Mucosa of descending colon (tissue), 3 donors: ENCODE measurements at places on chromosomes 5 and 9. TPM values are rescaled to one million over a fixed set of nuclear protein-coding genes. Genes with fewer than 3 reads are reported as not detected.

DNA sequence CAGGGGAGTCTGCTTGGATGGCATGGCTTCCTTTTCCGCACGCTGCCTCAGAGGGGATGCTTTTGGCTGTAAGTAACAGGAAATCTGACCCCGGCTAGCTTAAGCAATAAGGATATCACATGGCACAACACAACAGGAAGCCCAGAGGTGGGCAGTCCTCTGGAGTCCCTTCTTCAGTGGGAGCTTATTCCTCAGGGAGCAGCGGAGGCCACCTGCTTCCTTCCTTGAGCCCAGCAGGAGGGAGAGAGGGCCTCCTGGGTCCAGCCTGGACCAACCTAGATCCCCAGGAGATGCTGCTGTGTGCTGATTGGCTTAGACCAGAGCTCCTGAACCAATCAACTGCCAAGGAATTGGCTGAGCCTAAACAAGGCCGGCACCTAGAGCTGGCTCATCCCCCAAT is 66.3 kb downstream of the C9orf50 start:
- no peak for DNase-seq

DNA sequence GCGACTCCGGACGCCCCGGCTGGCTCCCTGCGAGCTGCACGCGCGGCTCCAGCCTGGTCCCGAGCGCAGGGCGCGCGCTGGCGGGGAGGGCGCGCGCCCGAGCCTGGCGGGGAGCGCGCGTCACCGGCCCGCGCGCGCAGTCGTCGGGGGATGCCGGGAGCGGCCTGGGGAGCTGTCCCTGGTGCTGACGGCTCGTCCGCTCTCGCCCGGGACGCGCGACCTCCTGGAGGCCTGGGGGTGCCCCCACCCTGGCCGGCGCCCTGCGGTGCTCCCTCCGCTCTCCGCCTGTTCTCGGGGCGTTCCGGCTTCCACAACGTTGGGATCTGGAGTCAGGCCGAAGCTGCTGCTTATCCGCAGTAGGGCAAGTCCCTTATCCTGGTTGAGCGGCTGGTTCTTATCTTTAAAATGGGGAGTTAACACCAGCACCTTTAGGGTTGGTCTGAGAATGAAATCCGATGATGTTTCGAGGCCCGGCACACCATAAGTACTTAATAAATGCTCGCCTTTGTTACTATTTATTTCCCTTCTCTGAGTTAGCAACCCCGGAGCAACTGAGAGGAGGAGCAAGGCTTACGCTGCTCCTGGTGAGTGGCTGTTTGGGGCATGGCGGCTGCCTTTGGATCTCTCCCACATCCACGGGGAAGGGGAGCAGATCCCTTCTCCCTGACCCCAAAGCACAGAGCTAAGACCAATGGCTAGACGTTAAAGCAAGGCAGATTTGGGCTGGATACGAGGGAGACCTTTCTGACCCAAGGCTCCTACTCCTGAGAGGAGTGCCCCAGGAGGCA is at the start of gene FAM163B:
Gene FAM163B, minus strand, starts transcription at position 79 of the 788 bp plus-strand sequence. CDS start 29,166 bp downstream, outside the sequence.
- DNase-seq = no peak

- DNase-seq = no peak
These were observed 41.4 kb downstream of the MVB12B start for GRCh38 chr9:126368020-126368419.

DNA sequence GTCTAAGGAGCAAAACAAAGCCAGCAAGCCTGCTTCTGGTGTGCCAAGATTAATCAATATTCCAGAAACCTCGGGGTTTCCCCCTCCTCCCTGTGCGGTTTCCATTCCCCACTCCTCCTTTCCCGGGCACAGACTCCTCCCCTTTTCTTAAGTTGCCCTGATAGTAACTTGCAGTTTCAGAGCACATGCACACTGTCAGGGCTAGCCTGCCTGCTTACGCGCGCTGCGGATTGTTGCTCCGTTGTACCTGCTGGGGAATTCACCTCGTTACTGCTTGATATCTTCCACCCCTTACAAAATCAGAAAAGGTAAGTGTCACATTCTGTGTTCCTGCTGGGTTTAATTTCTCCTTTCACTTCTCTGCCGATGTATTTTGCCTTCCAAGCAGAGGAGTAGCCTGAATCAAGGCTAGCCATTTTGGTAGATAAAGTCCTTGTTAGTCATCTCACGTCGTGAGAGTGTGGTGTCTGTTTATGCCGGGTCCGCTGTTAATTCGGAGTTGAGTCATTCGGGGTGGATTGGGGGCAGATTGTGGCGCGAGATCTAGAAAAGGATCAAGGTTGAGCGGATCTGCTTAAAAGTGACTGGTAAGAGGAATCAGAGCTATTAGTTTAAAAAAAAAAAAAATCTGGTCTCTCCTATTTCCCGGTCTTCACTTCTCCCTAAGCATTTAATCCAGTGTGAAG is at the start of gene SLC1A3:
Gene SLC1A3, plus strand, starts transcription at position 179 of the 686 bp plus-strand sequence. CDS start 1,818 bp downstream, outside the sequence.
- peak; percentile 43 for DNase-seq

Gene MRPL22
- 30.0 TPM for total RNA-seq

Gene PCDHB15
- 4.3 TPM for total RNA-seq

Gene SMIM33
- 5.2 TPM for total RNA-seq

Gene TOR1A
- 35.2 TPM for total RNA-seq

Gene CKS2
- total RNA-seq = 49.2 TPM
